Astrocyte of the spinal cord (primary cell): ENCODE measurements at places on chromosomes 4 and X.

DNA sequence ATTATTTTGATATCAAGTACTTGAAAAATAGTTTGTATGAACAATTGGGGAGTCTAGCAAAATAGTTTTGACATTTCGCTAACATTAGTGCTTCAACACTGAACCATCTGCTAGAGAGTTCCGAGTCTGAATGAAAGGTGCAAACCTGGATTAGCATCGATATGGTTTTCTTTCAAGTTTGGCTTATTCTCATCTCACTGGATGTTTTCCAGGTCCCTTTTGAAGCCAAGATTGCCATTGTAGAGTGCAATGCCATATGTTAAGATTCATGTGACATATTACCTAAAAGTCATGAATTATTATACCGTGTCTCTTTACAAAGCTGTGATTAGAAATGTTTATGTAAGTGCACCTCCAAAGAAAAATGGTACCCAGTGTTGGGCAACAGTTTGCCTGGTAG lies 36.8 kb upstream of the NAA11 start:
- DNase-seq, result no peak

DNA sequence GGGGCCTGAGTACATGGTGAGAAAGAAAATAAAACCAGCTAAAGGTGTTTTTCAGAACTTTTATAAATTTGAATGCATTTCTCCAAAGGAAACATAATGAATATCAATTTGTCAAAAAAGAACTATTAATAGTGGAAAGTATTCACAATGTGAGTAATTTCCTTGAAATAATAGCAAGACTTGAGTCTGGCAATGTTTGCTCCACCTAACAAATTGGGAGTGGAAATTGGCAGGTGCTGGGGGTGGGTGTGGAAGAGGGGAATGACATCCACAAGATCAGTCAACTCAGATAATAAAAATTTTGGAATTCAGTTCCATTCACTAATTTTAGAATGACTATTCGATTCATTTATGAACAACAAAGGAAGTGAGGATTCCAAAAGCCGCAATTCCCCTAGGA lies 884.8 kb upstream of the SLIT2 start:
- DNase-seq, result no peak

DNA sequence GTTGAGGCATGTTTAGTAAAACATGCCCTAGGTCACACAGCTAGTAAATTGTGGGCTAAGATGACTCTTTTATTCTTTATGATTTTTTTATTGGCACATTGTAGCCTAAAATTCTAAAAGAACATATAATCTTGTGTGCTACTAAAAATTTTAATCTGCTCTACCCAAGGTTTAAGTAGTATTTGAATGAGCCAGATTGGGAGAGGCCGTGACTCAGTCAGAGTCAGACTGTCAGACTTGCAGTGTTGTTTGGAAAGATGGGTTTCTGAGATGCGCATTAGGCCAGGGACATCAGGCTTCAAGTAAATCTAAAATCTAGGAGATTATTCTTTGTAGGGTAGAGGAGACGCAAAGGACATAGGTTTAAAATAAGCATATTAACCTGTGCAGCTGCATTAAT lies 30.7 kb upstream of the TMPRSS11E start:
- DNase-seq, result no peak

DNA sequence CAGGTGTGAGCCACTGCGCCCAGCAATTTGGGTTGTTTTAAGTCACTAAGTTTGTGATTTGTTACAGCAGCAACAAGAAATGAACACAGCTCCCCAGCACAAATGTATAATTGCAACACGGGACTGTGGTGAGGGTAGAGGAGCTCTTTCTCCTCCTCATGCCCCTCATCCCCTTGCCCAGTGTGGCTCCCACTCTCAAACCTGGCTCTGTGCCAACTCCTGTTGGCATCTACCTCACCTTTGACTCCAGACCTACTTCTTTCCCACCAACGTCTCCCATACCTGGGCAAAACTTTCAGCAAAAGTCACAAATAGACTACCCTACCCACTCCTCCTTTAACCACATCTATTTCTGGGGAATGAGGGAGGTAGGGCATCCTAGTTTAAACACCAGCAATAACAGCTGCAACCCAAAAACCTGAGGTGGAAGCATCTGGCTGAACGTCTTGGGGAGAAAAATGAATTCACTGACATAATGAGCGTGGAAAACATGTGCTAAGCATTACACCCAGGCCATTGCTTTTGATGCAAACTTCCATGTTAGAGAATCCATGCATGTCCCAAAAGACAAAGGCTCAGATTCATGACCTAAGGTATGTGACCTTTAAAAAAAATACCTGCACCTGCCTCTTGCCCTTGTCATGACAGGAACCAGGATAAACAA lies 19.2 kb downstream of the LNX1 start:
- no peak for DNase-seq

GRCh38 chr4:23365086-23365485 lies 524.8 kb downstream of the PPARGC1A start:
- DNase-seq, result no peak

DNA sequence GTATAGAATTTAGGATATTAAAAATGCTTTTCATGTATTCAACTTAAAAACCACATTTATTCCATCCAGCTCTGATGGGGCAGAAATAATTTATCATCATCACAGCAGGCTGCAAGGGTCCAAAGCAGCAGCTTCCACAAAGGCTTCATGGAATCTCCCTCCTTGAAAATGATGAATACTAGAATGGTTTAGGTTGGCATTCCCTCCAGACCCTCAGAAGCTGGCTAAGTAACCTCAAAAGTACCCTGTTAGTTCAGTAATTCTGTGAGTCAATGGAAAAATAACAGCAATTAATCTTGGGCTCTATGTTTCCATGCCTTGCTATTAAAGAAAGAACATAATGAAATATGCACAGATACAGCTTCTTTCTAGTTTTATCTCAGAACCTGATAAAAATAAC lies 594.9 kb upstream of the DIPK2B start:
- peak; percentile 34 for DNase-seq

DNA sequence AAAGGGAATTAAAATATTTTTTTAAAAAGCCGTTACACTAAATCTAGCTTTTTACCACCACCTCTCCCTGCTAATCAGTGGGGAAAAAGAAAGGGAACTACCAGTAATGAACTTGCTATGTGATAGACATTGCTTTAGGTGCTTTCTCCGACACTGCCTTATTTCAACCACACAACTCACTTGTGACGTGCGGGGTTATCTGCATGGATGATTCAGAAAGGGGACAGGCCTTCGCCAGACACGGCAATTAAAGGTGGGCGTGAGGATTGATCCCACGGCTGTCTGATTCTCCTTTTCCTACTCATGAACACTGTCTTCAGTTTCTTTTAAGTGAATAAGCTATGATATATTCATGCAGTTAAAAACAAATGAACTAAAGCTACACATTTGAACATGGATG lies 882 bp upstream of the CXCR3 start:
- no peak for DNase-seq

GRCh38 chrX:72001471-72001870 lies 90.8 kb downstream of the NHSL2 start:
- DNase-seq, result no peak

DNA sequence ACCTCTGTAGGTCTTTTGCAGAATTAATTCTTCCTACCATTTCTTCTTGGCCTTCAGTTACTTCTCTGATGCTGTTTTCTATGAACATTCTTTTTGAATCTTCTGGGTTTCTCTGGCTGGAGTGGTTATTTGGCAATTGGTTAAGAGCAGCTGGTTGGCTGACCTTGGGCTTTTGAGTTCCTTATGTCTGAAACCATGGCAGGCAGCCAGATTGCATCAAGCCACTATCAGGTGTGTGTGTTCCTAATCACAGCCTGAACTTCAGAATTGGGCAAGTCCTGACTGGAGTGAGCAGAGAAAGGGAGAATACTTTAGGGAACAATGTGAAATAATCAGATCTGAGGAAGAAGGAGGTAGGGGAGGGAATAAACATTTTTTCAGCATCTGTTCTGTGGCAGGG lies 90.2 kb downstream of the ARHGAP10 start:
- DNase-seq, result peak; percentile 44

- DNase-seq, result no peak
Observed at GRCh38 chr4:10589799-10590198, 94.8 kb downstream of the CLNK start.

DNA sequence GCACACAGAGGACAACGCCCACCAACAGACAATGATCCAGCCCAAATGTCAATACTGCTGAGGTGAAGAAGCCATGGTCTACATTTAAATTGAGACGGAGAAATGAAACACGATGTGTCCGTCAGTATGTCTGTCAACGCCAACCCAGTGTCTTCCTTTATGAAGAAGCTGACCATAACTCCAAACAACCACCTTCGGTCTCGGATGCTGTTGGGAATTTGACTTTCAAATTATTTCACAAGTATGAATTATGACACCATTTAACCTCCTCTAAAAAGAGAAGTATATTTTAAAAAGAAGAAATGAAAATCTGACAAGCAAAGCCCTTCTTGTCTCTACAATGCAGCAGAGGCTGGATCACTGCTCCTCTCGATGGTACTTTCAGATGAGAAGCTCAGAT lies 123.7 kb upstream of the MAP3K15 start:
- DNase-seq, result no peak

- peak; percentile 86 for DNase-seq
Observed at GRCh38 chr4:118834960-118835569, 861 bp downstream of the SEC24D start.

- no peak for DNase-seq
Observed at GRCh38 chr4:5626913-5627312, 81.4 kb downstream of the EVC2 start.

- DNase-seq, result peak; percentile 33
Observed at GRCh38 chrX:3520982-3521381, 174.5 kb upstream of the MXRA5 start.

- DNase-seq, result no peak
Observed at GRCh38 chrX:139002319-139002718, 290.8 kb upstream of the FGF13 start.

GRCh38 chrX:101223226-101223625 lies 3.6 kb downstream of the DRP2 start:
- no peak for DNase-seq

- DNase-seq, result no peak
Observed at GRCh38 chr4:26731351-26732035, 129.1 kb upstream of the STIM2 start.

DNA sequence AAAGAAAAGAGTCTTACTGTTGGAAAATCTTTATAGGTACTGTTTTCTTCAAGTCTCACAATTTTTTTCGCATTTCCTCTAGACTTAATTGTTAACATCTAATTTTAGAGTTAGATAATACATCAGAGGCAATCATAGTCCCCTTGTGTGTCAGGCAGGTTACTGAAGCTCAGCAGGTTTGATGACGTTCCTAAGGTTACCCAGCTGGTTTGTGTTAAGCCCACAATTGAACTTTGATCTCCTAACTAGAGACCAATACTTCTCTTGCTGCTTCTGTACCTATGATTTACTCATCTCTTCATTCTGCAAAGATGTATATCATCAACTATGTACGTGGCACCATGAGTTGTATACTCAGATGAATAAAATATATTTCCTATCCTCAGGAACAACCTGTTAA lies 131.6 kb upstream of the STIM2 start:
- DNase-seq, result no peak

DNA sequence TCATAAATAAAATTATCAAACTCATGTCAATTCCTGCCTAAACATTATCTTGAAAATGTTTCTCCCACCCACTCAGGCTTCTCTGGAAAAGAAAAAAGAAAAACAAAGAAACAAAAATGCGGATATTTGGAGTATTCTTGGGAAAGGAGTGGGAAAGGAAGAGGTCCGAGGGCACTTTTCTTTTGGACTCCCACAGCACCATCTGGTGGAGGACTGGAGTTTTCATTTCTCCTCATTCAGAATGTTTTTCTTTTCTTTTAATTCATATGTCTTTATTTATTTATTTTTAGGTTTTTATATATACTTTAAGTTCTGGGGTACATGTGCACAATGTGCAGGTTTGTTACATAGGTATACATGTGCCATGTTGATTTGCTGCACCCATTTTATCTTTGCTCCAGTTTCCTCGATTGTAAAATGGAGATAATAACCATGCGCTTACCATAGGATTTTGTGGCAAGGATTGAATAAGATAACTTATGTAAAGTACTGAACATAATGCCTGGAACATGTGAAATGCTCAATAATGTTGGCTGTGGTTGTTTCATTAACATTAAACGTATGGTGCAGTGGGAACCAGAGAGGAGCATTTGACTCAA lies 8.0 kb upstream of the KCNE5 start:
- no peak for DNase-seq

GRCh38 chrX:20803971-20804370 lies 537.3 kb upstream of the RPS6KA3 start:
- no peak for DNase-seq

- peak; percentile 8 for DNase-seq
Observed at GRCh38 chr4:161256172-161256571, 907.6 kb downstream of the FSTL5 start.

DNA sequence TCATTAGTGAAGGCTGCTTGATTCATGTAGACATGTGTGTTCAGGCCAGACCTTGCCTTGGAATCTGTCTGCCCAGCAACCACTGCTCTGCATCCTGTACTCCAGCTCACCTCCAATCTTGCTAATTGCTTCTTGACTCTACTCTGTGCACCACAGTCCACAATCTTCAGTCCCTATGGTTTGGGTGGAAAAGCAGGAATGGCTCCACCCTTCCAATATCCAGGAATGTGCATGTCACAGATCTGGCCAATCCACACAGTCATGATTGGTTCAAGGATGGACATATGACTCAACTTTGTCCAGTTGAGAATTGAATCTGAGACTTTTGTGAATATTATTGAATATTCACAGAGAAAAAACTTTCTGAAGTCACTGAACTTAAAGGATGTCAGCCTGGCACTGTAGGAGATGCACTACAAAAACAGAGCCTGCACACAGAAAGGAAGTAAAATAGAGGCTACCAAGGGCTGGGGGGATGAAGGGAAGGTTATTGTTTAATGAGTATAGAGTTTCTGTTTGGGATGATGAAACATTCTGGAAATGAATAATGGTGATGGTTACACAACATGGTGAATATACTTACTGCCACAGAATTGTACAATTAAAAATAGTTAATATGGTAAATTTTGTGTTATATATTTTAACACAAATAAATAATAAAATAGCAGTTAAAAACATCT lies 161.3 kb upstream of the USP38 start:
- no peak for DNase-seq

DNA sequence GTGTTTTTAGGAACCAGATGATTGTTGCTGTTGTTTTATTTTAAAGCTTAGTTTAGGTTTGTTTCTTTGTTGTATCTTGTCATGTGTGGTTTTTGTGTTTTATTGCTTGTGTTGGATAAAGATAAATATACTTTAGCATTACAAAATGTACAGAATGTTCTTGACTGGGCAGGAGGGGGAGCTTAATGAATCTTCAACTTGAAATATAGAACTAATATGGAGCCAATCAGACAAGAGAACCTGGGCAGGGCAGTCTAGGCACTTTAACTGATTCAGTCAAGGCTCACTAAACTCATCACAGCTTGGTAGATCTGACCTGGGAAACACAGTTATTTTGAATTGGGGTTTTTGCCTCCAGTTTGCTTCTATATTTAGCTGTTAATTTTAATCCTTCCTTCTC lies 304.2 kb downstream of the ARHGAP24 start:
- DNase-seq, result peak; percentile 75
